ENCODE measurements at places on chromosomes 7 and 10. TPM values are rescaled to one million over a fixed set of nuclear protein-coding genes. Genes with fewer than 3 reads are reported as not detected.

DNA sequence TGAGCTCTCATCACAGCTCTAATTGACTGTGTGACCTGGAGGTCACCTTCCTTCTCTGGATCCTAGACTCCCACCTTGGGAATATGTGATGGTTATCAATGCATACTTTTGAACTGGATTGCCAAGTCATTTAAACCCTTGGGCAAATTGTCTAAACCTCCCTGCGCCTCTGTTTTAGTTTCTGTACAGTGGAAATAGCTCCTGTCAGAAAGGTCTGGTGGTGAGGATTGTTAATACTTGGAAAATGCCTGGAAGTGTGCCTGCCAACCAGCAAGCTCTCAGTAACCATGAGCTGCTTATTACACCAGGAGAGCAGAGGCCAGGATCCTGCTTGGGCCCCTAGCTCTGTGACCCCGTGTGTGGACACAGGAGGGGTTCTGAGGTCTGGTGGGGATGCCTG is 108.7 kb upstream of the PPIF start:
- H3K4me1 ChIP-seq = peaks cover 44% of the 10 kb centered on the region
- no peaks in the 10 kb centered on the region for H3K27me3 ChIP-seq
- H3K36me3 ChIP-seq = peaks cover 16% of the 10 kb centered on the region
- H3K4me3 ChIP-seq = no peak overlapping the region
- DNase-seq = no peak
- H3K27ac ChIP-seq = peak overlapping the region; percentile 41

Gene SLC18A2
- not detected for total RNA-seq

GRCh38 chr7:51034521-51035264 is 252.0 kb upstream of the GRB10 start:
- peak overlapping the region; percentile 61 for H3K27ac ChIP-seq
- no peak overlapping the region for H3K4me3 ChIP-seq
- H3K4me1 ChIP-seq = peaks cover 57% of the 10 kb centered on the region
- DNase-seq = no peak
- H3K36me3 ChIP-seq = no peaks in the 10 kb centered on the region

GRCh38 chr10:32923134-32923533 is 34.9 kb downstream of the ITGB1 start:
- H3K4me1 ChIP-seq = peaks cover 4% of the 10 kb centered on the region
- no peak overlapping the region for H3K4me3 ChIP-seq
- peaks cover 65% of the 10 kb centered on the region for H3K36me3 ChIP-seq
- DNase-seq = no peak

Gene PILRA
- 2.5 TPM for total RNA-seq

Measured in osteocyte (in vitro differentiated cells).